Inflammatory macrophage treated with lipopolysaccharide for 4 hours (primary cell): ENCODE measurements at places on chromosomes 5 and 9.

- no peak for DNase-seq
Observed at GRCh38 chr5:81303563-81303962, 2.2 kb downstream of the ZCCHC9 start.

DNA sequence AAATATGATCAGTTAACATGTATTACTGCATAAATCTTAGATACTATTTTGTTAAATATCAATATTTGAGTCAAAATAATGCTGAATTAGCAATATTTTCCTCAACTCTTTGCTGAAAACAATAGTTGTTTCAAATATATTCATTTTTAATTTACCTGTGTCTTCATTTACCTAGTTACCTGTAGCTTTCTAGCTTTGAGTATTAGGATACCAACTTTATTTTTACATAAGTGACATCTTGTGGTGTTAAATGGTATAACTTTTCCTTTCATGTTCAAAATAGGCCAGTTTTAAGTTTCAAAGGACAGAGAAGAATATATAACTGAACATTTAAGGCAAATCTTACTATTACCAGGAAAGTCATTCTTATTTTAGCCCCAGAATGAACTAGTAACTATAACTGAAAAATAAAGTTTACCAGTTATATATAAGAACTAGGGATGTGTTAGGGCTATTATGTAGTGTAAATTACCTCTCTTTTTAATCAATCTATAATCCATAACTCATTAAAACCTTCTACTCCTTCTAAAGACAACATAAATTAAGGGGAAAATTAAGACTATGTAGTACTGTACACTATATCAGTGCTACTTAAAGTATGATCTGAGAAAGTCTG, 25.3 kb downstream of the AP3B1 start:
- no peak for DNase-seq

DNA sequence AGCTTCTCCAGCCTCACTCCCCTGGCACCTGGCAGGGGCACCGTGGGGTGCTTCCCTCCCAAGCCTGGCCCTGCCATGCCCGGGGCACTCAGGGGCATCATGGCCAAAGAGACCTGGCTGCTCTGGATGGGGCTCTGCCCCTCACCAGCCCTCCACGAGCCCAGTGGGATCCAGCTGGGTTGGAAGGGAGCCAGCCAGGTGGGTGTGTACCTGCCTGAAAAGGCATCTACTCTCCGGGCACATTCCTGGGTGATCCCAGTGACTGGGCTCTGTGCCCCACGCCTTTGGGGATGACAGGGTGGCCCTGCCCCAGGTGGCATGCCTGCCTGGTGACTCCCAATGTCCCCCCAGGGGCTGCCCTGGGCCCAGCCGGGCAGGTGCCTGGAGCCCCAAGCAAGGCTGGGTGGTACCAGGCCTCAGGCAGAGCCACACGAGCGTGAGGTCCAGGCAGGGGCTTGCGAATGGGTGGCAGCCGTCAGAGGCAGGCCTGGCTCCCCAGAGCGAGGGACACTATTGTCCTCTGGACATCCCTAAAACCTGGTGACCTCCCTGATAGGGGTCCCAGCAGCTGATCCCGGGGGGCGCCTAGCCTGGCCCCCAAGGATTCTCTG, 777 bp downstream of the GPSM1 start:
- no peak for DNase-seq

DNA sequence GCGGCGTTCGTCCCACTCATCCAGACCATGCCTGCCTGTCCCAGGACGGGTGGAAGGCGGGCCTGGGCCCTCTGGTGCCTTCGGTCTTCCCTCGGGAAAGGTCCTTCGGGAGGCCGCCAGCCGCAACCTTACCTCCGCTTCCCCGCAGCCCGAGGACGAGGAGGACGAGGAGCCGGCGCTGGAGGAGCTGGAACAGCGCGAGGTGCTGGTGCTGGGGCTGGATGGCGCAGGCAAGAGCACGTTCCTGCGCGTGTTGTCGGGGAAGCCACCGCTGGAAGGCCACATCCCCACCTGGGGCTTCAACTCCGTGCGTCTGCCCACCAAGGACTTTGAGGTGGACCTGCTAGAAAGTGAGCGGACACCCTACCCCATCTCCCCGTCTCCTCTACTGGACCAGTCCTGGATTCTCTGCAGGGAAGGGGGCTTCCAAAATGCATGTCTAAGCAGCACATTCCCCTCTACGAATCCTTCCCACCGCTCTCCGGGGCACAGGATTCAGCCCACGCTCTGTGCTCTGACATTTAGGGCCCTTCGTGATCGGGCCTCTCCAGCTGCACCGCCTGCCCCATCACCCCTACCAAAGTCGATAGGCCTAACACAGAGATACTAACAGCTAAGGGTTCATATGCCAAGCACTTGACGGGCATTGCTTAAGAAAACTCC, 1.1 kb downstream of the ARL10 start:
- no peak for DNase-seq

GRCh38 chr5:172579403-172579990, 61.6 kb upstream of the NEURL1B start:
- no peak for DNase-seq

DNA sequence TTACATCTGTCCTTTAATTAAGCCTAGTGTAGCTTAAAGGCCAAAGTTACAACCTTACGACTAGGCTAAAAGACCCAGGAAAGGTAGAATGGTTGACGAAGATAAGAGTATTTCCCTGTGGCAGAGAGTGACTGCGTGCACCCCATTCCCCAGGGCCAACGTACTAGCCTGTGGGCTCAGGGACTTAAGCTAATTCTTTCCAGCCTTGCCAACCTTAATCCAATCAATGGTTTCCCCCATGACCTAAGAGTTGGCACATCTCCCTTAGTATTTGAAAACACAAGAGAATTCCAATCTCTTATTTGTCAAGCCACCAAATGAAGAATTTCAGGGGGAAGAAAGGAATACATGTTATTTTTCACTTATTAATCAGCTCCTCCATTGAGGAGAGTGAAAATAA, 16.0 kb downstream of the CTNND2 start:
- no peak for DNase-seq

DNA sequence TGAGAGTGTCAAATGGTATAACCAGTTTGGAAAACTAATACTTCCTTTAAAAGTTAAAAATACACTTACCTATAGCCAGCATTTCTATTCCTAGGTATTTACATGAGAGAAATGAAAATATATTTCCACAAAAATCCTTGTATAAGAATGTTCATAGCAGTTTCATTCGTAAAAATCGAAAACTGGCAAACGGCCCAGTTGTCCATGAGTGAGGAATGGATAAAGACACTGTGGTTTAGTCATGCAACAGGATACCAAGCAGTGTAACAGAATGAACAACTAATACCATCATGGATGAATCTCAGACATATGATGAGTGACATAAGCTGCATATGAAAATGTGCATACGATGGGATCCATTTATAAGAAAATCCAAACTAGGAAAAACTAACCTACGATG, 136.7 kb downstream of the MACROH2A1 start:
- no peak for DNase-seq

- no peak for DNase-seq
Observed at GRCh38 chr5:128472919-128473318, 65.1 kb downstream of the FBN2 start.

- DNase-seq = no peak
Observed at GRCh38 chr5:136655468-136655867, 290.1 kb upstream of the TRPC7 start.

GRCh38 chr5:90170261-90170660, 239.3 kb downstream of the CETN3 start:
- DNase-seq = peak; percentile 6

DNA sequence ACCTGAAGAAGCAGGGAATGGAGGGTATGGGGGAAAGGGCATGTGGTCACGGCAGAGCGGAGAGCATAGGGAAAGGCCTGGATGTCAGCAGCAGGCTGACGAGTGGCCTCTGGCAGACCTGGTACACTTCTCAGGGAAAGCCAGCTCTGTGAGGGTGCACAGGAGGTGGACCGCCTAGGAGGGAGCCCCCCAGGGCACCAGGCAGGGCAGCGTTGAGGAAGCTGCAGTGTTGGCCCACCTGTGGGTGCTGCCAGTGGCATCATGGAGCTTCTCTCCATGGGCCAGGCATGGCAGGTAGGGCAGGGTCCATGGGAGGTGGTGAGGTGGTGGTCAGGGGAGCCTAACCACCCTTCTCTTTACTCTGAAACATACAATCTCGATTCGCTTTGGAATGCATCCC, 143.0 kb upstream of the PITX1 start:
- DNase-seq = no peak

DNA sequence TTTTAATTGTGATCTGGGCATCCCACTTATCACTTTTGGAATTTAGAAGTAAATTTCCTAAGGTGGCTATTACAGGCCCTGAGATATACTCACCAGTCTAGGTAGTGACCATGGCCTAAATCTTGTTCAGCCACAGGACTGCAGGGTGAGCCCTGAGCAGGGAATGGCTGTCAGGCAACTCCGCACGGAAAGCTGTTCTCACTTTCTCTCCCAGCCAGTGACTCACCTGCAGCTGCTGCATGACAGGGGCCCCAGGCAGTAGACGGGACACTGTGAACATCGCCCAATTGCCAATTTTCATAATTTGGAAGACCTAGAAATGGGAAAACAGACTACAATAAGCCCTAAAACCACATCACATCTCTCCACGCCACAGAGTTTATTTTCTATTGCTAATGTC, 69.6 kb upstream of the TAF1L start:
- DNase-seq = no peak

DNA sequence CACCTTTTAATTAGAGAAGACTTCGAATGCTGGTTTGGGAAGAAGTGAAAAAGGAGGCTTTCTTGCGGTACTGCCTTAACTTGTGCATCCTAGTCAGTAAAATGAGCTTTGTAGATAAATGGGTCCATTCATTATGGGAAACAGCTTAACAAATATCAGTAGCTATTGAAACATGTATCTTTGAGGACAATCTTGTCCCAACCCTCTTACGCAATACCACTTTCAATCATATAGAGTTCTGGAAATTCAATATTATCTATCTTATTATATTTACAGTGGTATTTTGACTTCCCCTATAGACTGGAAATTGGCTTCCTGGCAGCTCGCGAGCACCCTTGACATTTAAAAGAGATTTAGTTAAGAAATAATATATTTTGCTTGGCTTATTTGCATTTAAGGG, 565.8 kb upstream of the NUDT12 start:
- DNase-seq = no peak

GRCh38 chr9:91291866-91292265, 69.9 kb downstream of the AUH start:
- DNase-seq = no peak

DNA sequence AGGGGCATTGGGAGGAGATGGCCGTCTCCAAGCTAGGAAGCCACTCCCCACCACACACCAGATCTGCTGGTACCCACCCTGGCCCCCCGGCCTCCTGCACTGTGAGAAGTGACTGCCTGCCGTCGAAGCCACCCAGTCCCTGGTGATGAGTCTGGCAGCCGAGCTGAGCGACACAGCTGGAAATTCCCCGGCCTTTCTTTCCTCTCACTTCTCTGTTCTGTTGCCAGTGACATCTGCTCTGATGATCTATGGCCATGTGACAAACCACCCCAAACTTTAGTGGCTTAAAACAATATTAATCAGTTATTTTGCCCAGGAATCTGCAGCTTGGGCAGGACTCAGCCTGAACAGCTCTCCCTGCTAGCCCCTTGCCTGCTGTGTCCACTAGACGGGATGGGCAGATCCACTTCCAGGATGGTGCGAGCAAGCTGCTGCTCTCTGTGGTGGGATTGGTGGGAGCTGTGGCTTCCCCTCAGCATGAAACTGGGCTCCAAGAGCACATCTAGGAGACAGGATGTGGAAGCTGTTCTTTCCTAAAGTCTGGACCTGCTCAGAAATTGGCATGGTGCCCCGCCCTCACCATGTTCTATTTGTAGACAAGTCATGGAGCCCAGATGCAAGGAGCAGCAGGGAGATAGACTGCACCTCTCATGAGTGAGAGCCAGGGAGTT, 211.2 kb downstream of the GADD45G start:
- DNase-seq = peak; percentile 89

- DNase-seq = no peak
Observed at GRCh38 chr5:85709728-85710127, 908.0 kb upstream of the COX7C start.

GRCh38 chr5:175696139-175696854, 38.4 kb downstream of the HRH2 start:
- peak; percentile 89 for DNase-seq

DNA sequence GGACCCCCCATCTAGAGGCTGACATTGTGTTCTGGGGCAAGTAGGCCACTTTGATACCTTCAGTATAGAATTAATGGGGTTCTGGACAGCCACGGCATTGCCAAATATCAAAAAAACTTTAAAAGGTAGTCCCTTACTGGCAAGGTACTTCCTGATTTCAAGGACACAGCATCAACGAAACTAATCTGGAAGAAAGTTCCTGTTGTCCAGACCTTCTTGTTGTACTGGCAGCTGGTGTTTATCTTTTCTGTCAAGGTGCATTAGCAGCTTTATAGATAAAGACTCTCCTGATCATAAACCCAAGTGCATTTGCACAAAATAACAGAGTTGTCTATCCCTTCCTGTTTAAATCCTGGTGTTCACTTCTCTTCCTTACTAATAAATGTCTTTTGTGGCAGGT, 23.7 kb upstream of the GOLGA1 start:
- DNase-seq = no peak

- no peak for DNase-seq
Observed at GRCh38 chr9:7849362-7849761, 49.8 kb upstream of the DMAC1 start.

DNA sequence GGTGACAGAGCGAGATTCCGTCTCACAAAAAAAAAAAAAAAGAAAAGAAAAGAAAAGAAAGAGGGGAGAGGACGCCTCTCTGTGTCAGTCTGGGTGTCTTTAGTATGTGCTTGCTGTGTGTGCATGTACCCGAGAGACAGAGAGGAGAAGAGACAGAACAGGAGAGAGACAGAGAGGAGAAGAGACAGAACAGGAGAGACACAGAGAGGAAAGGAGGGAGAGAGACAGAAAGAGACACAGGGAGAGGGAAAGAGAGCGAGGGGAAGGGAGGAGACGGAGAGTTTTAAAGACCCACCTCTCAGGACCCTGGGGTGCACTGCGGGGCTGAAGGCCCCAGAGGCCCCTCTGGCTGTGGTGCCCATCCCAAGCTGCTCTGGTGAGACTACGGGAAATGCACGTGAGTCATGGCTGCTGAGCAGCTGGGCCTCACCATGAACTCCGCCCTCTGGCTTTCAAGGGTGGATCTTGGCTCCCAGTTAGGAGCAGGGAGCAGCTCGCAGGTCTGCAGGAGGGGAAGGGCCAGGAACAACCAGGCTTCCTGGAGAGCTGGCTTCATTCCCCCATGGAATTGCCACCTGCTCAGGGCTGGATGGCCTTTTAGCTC, 7.9 kb downstream of the SLC6A3 start:
- no peak for DNase-seq
